ENCODE measurements at places on chromosomes 5 and 9.

- DNase-seq, result no peak
These were observed 73.7 kb downstream of the MAP1B start for GRCh38 chr5:72180925-72181324.

GRCh38 chr5:90641528-90641927 lies 82.9 kb downstream of the ADGRV1 start:
- no peak for DNase-seq

DNA sequence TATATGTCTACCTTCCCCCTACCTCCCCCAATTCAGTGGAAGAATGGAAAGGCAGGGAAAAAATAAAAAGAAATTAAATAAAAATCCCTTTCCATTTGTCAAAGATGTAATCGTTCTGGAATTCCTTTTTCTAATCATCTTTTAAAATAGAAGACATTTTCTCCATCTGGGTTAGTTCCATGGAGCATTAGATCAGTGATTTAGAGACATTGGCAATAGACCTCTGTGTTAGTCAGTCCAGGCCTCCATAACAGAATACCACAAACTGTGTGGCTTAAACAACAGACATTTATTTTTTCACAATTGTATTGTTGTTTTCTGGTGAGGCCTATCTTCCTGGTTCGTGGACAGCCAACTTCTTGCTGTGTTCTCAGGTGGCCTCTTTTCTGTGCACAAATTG lies 516.6 kb upstream of the DAB2 start:
- DNase-seq, result no peak

- DNase-seq, result no peak
These were observed 152.7 kb upstream of the SGCD start for GRCh38 chr5:156174225-156174624.

- no peak for DNase-seq
These were observed 43.3 kb upstream of the TJP2 start for GRCh38 chr9:69130456-69131441.

- no peak for DNase-seq
These were observed 76.4 kb downstream of the ESM1 start for GRCh38 chr5:54908774-54909525.

GRCh38 chr5:120320626-120321025 lies 143.5 kb upstream of the PRR16 start:
- no peak for DNase-seq

- DNase-seq, result no peak
These were observed 67.4 kb downstream of the ROR2 start for GRCh38 chr9:91882627-91883026.

DNA sequence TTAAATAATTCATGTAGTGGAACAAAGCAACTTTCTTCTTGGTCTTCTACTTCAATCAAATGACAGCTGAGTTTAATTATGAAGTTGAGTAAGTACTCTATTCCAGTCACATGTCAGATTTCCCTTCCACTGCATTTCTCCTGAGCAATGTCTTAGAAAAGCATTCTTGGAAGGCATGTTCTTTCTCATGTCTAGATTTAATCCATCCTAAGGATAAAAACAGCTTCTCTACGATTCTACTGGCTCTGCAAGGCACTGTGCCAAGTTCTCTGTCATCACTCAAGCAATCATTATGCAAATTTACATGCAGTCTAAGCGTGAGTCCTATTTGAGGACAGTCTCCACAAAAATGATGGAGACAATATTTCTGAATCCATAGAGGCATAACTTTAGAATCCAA lies 142.4 kb downstream of the YIPF5 start:
- no peak for DNase-seq

DNA sequence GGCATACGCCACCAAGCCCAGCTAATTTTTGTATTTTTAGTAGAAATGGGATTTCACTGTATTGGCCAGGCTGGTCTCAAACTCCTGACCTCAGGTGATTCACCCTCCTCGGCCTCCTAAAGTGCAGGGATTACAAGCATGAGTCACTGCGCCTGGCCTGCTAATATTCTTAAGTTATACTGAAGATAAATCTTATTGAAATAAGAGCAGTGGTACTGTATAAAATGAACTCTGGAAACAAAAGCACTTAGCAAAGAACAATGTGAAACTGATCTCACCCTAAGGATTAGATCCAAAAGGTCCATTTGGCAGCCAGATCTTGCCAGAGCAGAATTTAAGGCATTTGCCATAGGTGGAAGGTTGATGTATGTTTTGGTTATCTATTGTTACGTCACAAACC lies 27.1 kb downstream of the CYSTM1 start:
- no peak for DNase-seq

DNA sequence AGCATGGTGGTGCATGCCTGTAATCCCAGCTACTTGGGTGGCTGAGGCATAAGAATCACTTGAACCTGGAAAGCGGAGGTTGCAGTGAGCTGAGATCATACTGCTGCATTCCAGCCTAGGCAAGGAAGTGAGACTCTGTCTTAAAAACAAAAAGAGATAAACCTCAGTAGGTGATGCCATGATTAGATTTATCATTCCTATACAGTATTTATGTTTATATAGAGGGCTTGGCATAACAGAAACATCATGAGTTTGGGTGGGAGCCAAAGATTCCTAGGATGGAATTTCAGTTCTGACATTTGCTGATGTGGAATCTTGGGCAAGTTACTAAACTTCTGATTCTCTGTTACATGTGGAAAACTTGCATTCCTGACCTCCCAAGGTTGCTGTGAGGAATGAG lies 22.3 kb downstream of the RFK start:
- DNase-seq, result no peak

DNA sequence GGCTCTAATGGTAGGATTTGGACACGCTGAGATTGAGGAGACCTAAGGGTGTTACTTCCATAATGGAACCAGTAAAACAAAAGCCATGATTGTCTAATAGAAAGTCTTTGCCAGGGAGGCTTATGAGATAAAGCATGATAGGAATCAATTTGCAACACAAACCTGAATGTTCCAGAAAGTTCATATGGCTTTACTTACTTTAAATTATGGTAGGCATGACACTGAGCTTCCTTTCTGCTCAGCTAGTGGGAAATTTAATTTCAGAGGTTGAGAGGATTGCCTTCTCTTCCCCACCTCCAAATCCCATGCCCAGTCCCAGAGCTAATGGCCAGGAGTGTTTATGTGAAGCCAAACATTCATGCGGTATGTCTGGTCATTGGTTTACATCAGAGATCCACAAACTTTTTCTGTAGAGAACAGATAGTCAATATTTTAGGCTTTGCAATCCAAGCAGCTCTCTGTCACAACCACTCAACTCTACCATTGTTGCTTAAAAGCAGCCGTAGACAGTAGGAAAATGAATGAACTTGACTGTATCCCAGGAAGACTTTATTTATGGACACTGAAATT lies 114.5 kb downstream of the UGCG start:
- no peak for DNase-seq

- no peak for DNase-seq
These were observed 31.6 kb downstream of the ADRA1B start for GRCh38 chr5:159947708-159948358.

GRCh38 chr5:109928046-109928445 lies 238.3 kb downstream of the MAN2A1 start:
- no peak for DNase-seq

GRCh38 chr5:146620669-146621051 lies 104.7 kb upstream of the GPR151 start:
- DNase-seq, result peak; percentile 97

- DNase-seq, result no peak
These were observed 159.8 kb downstream of the TMC1 start for GRCh38 chr9:72681283-72681630.

DNA sequence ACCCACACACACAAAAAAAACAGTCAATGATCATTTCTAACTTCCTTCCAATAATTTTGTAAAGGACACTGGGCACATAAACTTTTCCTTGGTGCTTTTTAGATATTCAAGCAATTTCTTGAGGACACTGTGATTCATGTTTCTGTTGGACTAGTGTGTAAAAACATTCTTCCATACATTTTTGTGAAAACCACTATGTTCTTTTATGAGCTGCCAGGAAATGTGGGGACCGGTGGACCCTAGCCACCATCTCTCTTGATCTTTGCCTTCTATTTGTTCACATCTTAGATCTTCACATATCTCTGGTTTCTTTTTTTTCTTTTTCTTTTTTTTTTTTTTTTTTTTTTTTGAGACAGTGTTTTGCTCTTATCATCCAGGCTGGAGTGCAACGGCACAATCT lies 287.4 kb downstream of the GLIS3 start:
- DNase-seq, result no peak

DNA sequence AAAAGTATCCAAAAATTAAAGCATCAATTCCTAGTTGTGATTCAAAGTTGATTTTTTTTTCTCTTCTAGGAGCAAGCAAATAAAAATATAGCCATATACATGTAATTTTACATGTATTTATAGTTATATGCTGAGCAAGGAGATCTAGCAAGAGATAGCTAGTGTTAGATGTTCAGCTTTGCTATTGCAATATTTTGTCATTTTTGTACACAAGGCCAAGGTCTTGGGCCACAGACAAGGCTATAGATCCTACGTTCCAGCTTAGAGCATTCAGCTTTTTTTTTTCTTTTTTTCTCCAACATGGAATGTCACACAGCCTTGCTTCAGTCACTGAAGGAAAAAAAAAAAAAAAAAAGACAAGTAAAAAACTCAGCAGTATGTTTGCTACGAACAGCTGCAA lies 36.8 kb downstream of the HMGCR start:
- no peak for DNase-seq

DNA sequence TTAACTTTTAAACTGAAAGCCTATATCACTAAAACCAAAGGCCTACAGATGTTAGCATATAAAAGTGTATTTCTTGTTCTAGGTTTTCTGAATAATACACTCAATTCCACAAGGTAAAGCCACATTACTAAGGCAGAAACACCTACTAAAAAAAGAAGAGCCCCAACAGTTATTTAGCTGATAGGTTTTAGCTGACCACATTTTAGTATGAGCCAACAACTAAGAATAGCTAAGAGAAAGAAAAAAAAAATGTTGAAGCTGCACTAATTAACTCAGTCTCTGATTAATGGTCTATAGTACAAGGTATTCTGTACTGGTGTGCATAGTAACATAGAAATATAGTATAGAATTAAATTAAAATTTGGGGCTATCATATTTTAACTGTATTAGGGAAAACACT lies 23.5 kb downstream of the ZFR start:
- no peak for DNase-seq

DNA sequence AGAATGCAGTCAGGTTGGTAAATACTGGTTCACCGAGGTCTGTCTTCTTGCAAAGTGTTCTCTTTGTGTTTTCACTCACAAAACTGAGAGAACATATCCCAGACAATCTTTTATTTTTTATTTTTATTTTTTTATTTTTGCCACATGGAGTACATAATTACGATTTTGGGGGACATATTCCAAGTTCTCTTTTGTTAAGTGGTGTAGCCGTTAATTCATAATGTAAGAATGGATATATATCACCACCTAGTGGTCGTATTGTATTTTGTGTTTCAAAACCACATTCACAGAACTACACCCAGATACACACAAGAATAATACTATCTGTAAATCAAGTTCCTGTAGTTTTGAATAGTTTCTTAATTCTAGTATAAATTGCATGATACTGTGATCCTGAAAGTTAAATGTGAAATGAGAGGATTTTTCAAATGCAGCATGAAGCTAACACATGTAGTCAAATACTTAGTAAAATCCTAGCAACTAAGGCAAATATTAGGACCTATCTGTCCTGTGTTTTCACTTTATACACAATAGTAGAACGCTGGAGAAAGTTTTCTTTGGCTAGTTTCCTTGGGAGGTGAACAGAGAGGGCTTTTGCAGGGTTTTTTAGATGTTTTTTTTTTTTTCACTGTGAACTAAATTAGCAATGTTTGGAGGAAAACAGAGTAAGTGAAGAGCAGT lies 92.7 kb downstream of the VCAN start:
- DNase-seq, result peak; percentile 29

- DNase-seq, result no peak
These were observed 95.9 kb downstream of the FBXO4 start for GRCh38 chr5:42020788-42021530.

DNA sequence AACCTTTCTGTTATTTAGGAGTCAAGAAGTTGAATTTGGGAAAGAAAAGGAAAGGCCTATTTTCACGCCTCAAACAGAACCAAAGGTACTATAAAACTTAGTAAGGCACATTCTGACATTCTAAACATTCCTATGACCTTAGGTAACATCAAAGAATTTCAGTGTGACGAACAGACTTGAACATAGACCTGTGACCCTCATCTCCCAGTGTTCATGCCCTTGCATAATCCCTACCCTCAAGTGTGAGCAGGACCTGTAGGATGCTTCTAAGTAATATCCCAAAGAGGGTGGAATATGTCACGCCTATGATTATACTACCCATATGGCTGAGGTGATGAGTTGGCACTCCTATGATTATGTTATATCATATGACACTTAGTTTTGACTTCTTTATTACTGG lies 540.9 kb downstream of the KIF4B start:
- DNase-seq, result no peak

GRCh38 chr9:110582156-110582555 lies 2.6 kb upstream of the SVEP1 start:
- no peak for DNase-seq

DNA sequence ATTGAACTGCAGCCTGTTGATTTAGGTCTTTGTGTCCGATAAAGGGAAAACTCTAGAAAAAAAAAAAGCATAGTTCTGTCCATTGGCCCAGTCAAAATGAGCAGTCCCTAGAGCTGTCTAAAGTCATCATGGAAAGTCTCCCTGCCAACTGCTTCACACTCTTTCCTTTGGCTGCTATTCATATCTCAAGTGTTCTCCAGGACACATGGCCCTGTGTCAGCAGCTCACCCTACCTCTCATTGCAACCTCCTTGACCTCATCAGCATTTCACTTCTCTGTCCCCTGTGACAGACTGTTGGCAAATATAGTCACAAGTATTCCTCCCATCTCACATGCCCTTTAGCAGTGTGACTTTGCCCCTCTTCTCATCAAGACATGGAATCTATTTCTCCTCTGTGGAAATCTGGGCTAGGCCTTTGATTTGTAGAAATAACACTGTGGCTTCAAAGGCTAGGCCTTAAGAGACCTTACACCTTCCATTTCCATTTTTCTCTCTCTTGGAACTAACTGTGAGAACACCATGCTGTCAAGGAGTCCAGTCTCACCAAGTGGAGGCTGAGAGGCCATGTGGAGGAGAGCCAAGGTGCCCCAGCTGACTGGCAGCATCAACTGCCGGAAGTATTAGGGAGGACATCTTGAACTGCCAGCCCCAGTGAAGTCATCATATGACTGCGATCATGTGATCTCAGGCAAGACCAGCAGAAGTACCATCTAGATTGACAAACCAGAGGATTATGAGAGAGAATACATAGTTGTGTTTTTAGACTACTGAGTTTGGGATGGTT lies 149.4 kb upstream of the TARS1 start:
- no peak for DNase-seq

DNA sequence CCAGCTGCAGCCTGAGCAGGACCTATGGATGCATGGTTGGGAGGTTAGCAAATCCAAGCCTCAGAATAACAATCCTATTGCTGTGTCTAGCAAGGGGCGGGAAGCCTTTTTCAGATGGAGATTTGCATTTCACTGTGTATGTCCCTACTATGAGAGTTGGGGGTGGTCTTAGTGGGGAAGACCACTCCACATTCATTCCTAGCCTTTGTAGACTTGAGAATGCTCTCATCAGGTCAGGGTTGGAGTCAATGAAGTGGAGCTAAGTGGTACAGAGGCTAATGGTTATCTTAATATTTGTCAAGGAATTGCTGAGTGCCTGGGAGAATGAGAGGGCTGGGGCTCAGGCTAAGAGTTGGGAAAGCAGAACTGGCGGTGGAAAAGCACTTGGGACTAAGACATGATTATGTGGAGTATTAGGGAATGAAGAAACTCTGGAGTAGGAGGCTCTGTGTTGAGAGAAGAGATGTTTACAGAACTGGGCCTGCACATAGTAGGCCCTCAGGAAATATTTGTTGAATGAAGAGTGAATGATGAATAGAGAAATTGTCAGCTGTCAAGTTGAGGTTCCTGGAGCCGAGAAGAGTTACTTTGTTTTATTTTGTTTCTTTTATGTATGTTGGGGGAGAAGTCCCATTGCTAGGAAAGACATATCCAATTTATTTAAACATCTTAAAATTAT lies 175.5 kb upstream of the SPRY4 start:
- no peak for DNase-seq

Data from NCI-H146 (cell line).